ENCODE measurements at places on chromosomes 7 and 10.

GRCh38 chr10:821322-821721, 110.2 kb downstream of the LARP4B start:
- no peak for DNase-seq

GRCh38 chr10:121928528-121928884, 675 bp upstream of the ATE1 start:
- no peak for DNase-seq

DNA sequence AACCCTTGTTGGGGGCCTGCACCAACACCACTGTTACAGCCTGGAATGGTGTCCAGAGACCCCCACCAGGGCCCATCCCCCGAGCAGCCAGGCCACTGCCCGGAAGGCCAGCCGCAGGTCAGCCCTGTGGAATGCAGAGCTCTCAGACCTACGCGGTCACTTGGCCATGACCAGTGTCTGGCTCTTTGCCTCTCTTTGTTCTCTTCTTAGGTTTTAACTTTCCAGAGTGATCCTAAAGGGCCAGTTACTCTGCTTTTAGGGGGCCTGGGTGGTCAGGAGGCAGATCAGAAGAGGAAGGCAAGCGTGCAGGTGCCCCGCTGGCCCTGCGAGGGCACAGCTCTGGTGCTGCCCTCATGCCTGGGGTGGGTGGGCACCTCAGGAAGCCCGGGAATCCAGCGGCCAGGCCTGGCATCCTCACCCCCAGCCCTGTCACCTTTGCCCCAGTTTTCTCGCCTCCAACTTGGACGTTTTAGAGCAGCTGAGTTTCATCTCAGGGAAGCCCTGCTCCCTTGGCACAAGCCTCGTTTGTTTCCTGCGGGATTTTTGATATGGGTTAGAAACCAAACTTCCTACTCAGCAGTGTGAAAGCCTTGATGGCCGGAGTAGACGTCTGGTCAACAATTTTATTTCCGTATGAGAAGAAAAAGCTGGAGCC, 62.5 kb upstream of the CHST15 start:
- DNase-seq = no peak

GRCh38 chr10:85194706-85195105, 866.3 kb downstream of the CCSER2 start:
- no peak for DNase-seq

GRCh38 chr7:93949423-93949822, 27.9 kb downstream of the GNG11 start:
- DNase-seq = no peak

- no peak for DNase-seq
These were observed 150.2 kb upstream of the PRSS58 start for GRCh38 chr7:142407939-142408570.

- DNase-seq = no peak
These were observed 53.0 kb downstream of the CROT start for GRCh38 chr7:87398446-87398845.

DNA sequence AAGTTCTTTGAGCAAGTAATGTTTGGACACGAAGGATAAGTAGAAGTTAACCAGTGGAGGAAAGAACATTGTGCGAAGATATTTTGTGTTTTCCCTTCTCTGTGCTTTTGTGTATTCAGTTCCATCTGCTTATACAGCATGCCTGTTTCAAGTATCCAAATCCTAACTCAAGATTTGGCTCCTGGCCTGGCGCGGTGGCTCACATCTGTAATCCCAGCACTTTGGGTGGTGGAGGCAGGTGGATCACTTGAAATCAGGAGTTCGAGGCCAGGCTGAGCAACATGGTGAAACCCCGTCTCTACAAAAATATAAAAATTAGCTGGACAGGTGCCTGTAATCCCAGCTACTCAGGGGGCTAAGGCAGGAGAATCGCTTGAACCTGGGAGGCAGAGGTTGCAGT, 40.8 kb upstream of the TPST1 start:
- no peak for DNase-seq

- DNase-seq = no peak
These were observed 498.6 kb downstream of the GALNT17 start for GRCh38 chr7:71630516-71630915.

DNA sequence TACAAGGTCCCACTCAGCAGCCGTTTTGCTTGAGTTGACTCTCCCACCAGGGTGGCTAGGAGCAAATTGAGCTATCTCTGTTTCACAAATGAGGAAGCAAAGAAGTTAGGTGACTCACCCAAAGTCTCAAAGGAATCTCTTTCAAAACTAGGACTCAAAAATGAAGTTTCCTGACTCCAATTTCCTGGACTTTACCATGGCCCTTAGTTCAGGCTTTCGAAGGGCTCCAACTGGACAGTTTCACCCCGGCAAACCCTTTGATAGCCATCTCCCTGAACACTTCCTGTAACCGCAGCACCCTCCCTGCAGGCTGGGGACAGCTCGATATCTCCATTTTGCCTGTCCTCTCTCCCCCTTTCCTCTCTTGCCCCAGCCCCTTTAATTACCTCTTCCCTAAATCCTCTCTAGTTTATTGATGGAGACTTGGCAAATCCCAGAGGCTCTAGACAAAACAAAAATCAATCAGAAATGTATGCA, 4.7 kb upstream of the AFAP1L2 start:
- DNase-seq = no peak
